ENCODE measurements at places on chromosomes 5 and 9.

DNA sequence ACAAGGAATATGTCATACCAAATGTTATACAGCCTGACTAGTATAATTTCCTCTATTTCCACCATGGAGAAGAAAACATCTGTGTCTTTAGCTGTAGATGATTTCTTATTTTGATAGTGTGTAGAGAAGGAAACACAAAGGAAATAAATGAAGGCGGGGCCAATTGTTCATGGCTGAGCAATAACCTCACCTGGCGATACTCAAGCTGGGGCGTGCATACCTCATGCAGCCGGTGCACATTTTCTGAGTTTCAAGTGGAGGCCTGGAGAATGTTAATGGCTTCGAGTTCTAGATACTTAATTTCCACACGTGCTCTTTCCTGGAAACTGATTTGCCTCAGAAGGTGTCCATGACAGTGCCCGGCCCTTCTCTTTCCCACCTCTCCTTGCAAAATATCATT lies 127.4 kb upstream of the TAF11L2 start:
- DNase-seq = no peak

GRCh38 chr5:997711-998110 lies 10.9 kb upstream of the NKD2 start:
- no peak for DNase-seq

DNA sequence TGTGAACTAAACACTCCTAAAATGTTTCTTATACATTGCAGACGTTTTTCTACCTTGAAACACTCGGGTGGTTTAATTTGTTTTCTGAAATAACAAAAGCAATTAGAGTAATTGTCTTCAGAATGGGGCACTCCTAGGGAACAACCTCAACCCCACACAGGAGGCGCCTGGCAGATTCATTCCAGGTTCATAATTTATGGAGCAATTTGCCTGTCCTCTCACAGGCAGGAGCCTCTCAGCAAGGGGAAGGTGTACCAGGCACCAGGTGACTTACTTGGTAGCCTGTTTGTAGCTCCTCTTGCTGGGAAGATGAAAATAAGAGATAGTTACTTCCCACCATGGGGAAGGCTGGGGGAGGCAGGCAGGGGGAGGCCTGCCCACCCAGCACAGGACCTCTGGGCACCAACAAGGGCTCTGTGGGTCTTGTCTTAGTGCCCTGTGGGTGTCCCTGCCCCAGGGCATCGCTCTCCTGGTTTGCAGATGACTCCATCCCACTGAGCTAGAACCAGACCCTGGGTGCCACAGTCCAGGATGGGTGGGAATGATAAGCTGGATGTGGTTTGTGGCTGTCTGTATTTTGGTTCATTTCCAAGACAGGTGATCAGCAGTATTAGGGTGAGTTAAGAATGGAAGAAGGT lies 144.4 kb downstream of the FSTL4 start:
- DNase-seq = no peak

DNA sequence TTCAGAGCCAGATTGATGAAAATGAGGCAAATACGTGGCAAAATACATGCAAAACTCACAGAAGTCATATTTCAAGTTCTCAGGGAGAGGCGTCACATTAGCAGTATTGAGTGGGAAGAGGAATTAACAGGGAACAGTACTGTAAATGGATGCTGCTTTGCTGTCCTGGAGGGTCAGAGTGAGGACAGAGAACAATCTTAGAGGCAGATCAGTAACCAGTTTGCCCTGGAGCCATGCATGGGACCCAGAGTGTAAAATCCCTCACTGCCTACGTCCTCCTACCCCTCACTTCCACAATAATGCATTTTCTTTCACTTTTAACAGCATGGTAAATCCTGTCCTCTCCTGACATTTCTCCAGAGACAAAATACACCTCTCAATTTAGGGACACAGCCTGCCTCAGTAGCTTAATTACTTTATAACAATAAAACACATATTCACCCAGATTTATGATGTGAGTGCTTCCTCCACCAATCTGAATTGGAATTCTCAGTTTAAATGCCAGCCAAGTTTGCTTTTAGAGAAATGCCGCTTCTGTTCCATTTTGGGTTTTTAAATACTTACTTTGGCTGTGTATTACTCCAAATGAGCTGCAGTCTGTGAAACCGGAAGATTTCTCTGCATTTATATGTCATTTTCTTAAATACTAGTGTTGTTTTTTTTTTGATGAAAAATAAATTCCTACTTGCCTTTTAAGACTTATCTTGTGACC lies 70.0 kb downstream of the LMNB1 start:
- no peak for DNase-seq

DNA sequence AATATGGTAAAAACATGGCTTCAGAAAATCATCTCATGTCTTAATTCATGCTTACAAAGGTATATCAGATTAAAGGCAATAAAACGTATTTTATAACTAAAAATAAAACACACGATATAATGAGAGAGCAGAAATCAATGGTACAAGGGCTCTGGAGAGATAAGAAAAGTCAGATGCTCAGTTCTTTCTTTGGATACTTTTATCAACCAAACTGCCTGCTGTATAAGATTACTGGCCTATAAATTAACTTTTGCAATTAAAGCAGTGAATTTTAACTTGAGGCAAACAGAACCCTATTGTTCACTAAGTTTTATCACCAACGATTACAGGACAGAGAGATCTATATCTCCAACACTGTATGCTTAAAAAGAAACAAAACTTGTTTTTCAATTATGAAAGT lies 42.1 kb upstream of the HNRNPA0 start:
- DNase-seq = no peak

DNA sequence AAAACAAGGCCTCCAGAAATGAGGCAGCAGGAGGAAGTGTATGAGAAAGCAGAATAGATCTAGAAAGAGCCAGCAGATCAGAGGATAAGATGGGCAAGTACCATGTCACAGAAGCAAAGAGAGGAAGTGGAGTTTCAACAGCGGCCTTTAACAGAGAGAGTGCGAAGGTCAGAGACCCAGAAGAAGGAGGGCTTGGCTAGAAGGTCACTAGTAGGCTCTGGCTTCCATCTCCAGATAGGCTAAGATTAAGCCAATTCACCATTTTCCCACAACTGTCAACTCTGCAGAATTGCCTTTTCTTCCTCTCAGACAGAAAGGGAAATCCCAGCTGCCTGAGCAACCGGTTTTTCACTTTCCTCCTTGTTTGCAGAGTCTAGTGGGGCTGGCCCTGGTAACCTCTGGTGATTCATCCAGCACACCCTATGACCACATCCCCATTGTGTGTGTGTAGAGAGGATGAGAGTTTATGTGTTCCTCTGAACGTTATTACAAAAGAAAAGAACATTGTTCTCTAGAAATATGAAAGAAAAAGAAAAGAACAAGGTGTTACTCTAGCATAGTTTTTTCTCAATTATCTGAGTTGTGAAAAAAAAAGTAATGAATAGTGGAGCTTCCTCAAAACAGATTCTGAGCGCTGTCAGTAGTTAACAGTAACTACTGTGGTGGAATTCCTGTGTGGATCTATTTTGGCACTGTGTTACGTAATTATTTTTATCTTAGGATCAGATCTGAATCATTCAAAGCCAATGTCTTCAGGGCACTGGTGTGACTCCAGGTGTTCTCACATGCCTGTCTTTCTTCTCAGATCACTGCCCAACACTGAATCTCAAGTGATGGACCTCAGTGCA lies 220.4 kb downstream of the ARRDC3 start:
- peak; percentile 97 for DNase-seq

DNA sequence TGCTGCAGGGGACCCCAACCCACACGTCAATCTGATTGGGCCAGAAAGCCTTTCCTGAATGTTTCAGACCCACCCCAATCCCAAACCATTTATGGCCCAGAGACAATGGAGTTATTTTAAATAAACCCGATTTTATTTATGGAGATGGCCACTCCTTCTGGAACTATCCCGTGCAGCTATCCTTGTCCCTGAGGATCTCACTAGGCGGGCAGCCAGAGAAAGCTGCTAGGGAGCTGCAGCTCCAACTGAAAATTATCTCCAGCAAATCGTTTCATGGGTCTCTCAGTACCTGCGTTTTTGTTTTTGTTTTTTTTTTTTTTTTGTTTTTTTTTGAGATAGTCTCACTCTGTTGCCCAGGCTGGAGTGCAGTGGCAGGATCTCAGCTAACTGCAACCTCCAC lies 23.0 kb downstream of the C1QTNF2 start:
- DNase-seq = no peak

- no peak for DNase-seq
Observed at GRCh38 chr9:15722888-15723287, 170.0 kb downstream of the CCDC171 start.

- no peak for DNase-seq
Observed at GRCh38 chr5:130141659-130142320, 237.5 kb downstream of the CHSY3 start.

DNA sequence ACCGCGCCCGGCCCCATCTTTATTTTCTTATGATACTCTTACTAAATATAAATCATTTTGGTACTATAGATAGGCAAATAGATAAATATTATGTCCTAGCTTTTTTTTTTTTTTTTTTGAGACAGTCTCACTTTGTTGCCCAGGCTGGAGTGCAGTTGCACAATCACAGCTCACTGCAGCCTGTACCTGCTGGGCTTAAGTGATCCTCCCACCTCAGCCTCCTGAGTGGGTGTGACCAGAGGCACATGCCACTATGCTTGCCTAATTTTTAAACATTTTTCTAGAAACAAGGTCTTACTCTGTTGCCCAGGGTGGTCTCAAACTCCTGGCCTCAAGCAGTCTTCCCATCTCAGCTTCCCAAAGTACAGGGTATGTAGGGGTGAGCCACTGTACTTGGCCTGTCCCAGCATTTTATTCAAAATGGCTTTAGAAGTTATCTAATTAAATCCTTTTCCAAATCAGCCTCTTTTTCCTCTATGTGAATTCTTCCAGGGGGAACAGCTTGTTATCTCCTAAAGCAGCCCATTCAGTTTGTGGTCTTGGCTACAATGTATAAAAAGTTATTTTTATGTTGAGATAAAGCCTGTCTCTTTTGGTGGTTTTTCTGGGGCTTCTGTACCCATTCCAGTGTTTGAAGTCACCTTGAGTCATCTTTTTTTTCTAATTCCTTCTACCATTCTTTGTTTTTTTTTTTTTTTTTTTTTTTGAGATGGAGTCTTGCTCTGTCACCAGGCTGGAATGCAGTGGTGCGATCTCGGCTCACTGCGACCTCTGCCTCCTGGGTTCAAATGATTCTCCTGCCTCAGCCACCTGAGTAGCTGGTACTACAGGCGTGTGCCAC lies 12.1 kb downstream of the MELK start:
- no peak for DNase-seq

DNA sequence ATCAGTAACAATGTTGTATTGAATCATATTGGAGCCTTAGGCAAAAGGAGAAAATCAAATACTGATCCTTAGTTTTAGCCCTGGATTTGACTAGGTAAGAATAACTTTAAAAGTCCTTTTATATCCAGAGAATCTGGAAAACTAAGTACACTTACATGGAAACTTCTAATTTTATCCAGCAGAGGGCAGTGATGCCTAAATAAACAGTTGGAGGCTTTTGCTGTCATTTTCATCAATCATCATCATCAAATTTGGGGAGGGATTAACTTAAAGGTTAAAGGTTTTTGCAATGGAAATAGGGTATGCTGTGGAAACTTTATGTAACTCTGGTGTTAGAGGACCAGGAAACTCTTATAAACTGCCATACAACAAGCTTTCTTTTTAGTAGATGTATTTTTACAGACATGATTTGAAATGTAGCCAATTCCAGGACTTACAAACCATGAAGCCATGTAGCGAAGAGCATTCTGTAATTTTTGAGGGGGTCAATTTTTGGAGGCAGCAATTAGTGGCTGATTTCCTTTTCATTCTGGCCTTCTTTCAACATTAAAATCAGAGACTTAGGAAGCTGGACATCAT lies 112.7 kb downstream of the OSTF1 start:
- no peak for DNase-seq

DNA sequence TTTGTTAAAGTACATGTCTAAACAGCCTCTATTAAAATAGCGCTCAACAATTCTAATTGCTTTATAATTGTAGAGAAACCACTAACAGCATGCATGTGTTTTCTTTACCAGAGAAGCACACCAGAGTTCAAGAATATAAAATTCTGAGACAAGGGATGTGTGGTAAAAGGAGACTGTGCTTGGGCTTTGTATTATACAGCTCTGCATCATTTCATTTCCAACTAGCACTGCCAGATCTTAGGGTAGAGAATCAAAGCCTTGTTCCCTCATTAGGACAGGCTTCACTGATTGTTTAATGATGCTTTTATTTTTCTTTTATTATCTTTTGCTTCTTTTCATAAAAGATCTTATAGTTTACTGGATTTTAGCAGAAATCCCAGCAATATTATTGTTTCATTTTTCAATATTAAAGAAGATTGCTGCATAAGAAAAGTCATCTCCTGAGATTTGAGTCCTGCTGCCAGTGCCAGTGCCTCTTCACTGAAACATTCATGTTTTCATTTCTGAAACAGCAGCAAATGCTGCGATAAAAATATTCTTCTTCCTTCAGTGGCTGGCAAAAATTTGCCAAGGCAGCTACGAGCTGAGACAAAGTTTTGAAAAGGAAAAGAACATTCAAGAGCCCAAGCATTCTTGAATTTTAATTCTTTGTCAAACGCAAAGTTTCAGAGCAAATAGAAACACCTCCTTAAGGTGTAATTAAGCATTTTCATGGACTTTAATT lies 491.0 kb upstream of the PIK3R1 start:
- DNase-seq = no peak

DNA sequence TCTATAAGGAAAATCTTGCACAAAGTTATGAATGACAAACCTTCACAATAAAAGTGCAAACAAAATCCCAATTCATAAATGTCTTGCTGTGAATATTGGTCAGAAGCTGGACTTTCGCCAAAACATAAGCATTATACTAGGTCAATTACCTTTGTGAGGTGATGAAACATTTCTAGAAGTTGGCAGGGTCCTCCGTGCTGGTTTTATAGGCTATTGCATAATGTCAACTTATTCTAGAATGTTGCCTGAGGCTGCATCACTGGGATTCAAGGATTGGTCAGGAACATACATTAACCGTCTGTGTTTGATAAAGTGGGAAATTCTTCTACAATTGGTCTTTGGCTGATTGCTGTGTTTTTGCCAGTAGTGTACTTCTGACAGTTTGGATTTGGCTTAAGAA lies 49.8 kb upstream of the PALM2AKAP2 start:
- no peak for DNase-seq

DNA sequence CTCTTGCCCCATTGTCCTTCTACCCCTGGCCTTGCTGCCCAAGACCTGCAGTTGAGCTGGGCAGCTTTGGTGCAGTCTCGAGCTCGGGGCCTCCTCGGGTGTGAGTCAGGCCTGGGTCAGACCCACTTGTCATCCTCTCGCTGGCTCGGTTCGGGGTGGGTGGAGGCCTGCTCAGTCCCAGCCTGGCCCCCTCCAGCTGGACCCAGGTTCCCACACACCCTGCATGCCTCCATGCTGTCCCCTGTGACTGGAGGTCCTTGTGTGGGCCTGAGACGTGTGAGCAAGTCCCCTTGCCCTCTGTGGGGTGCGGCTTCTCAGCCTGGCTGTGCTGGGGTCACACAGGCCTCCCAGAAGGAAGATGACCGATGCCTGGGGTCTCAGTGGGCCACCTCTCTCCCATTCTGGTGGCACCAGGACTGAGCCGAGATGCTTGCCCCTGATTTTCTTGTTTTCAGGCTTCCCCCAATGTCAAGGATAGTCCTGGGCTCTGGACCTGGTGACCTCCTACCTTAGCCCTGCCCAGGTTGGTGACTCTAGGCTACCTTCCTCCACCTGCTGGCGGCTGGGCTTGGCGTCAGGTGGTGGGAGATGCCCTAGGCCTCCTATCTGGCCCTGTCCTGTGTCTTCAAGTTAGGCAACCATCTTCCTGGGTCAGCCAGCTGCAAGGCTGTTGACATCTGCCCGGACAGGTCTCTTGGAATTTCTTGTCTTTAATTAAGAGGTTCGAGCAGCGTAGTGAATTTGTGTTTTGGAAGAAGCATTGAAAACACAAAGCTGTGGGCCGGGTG lies 15.1 kb downstream of the WNK2 start:
- DNase-seq = no peak

- DNase-seq = no peak
Observed at GRCh38 chr9:15077946-15078729, 167.9 kb upstream of the FREM1 start.

Measured in pulmonary artery endothelial cell (primary cell).